ENCODE measurements at places on chromosomes 6 and 20. TPM values are rescaled to one million over a fixed set of nuclear protein-coding genes. Genes with fewer than 3 reads are reported as not detected.

GRCh38 chr6:156775717-156776116 is 1.5 kb upstream of the ARID1B start:
- no peaks in the 10 kb centered on the region for H3K36me3 ChIP-seq
- H3K4me1 ChIP-seq: peaks cover 31% of the 10 kb centered on the region
- H3K4me3 ChIP-seq: no peak overlapping the region
- H3K27me3 ChIP-seq: no peaks in the 10 kb centered on the region

DNA sequence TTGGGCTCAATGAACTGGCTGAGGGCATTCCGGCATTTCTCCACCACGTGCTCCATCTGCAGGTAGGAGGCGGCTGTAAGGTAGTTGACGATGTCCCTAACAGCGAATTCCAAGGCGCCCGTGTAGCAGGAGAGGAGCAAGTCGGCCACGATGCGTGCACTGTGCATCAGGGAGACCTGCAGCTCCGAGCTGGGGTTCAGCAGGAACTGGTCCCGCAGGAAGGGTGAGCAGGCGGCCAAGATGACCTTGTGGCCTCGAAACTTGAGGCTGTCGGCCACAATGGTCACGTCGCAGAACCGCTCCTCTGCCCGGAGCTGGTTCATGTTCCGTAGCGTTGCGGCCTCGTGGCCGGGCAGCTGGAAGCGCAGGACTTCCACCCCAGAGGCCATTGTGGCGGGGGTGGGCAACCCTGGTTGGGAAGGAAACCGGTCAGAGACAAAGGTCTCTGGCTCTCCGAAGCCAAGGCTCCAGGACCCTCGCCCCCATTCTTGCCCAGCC is 920 bp downstream of the ZBTB12 start:
- H3K4me3 ChIP-seq: peak overlapping the region; percentile 58
- no peak for DNase-seq
- no peaks in the 10 kb centered on the region for H3K36me3 ChIP-seq
- peaks cover 51% of the 10 kb centered on the region for H3K4me1 ChIP-seq
- H3K27me3 ChIP-seq: no peaks in the 10 kb centered on the region

DNA sequence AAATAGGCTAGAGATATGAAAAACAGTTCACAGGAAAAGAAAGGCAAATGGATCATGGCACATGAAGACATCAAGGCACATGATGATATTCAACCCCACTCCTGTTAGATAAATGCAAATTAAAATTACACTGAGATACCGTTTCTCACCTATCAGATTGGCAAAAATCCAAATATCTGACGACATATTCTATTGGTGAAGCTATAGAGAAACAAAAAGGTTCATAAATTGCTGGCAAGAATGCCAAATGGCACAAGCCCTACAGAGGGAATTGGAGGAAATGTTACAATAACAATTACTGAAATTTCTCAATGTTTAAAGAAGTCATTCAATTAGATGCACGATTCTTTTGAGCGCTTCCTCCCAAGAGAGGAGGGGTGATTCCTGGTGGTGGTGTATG is 45.3 kb upstream of the DSN1 start:
- H3K27ac ChIP-seq: no peak overlapping the region
- peaks cover 56% of the 10 kb centered on the region for H3K4me1 ChIP-seq
- no peak overlapping the region for H3K4me3 ChIP-seq
- DNase-seq: no peak
- no peaks in the 10 kb centered on the region for H3K27me3 ChIP-seq
- H3K36me3 ChIP-seq: peaks cover 40% of the 10 kb centered on the region

GRCh38 chr20:40953416-40953815 is 75.2 kb upstream of the TOP1 start:
- no peaks in the 10 kb centered on the region for H3K36me3 ChIP-seq
- H3K27ac ChIP-seq: no peak overlapping the region
- H3K4me3 ChIP-seq: no peak overlapping the region
- H3K4me1 ChIP-seq: no peaks in the 10 kb centered on the region
- no peak for DNase-seq

DNA sequence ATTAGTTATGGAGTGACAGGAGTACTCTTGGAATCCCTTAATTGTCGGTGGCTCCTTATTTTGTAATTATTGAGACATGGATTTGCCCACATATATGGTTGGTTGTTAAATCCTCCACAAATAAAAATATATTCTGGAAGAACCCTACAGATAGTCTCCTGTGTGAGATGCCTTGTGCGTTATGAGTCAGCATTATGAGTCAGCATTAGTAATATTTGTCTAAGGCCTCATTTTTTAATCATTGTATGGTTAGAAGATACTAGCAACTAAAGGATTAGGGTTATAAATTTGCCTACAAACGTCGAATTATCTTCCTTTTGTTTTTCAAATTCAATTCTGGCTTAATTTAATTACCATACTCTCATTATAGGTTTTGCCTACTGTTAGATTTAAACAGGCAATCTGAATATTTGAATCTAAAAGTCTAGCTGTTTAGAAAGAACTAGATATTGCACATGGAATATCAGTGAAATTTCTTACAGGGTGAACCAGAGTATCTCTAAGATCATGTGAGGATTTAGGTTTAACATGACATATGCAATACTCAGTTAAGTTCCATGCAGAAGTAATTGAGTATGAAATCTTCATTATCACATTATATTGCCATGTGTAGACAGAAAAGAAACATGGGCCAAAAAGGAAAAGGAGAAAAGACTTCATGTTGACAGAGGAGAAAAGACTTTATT is 5.9 kb downstream of the C6orf58 start:
- H3K4me1 ChIP-seq: no peaks in the 10 kb centered on the region
- no peak for DNase-seq
- H3K27me3 ChIP-seq: no peaks in the 10 kb centered on the region
- no peaks in the 10 kb centered on the region for H3K36me3 ChIP-seq
- no peak overlapping the region for H3K27ac ChIP-seq

PPIL6 gene
- total RNA-seq: 6.6 TPM
